ENCODE measurements at places on chromosomes 1 and 21.

GRCh38 chr21:38751379-38752050 lies 54.2 kb upstream of the ETS2 start:
- no peak for DNase-seq

GRCh38 chr1:151144474-151145303 lies 1.7 kb downstream of the SEMA6C start:
- DNase-seq, result no peak

DNA sequence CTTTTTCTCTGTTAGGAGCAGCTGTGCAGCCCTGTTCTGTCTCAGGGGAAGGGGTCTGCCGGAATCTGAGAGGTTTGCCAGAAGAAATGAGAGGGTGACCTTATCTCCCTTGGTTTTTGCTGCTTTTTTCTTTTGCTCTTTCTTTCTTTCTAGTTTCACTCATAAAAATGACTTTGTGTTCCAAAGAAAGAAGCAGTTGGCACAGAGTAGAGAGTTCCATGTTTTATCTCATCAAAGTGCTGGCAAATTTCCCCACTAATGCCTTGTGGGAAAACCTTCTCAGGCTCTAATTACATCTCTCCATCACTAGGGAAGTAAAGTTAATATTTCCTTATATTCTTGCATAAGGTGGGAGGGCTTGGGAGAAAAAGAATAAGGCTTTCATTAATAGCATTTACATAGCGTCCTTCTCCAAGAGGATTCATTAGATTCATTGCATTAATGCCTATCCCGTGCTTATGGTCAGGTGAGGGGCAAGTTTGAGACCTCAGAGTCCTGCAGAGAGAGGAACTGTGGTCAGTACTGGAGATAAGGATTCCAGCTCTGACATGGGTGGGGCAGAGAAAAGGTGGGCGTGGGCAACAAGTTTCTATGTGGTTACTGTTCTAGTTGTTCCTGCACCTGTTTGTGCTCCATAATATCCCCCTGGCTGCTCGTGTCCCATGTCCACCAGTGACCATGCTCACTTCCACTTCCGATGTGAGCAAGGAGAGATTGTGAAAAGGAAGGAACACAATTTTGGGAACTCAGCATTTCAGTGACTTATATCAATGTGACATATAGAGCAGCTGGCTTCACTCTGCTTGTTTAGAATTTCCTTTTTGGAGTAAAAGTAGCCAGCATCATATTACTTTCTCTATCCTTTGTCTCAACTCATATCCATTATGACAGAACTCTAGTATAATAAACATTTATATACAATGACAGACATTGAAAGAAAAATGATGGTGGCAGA lies 79.5 kb downstream of the DISC1 start:
- DNase-seq, result no peak

- DNase-seq, result no peak
These were observed 2.9 kb downstream of the PAX7 start for GRCh38 chr1:18633422-18634155.

DNA sequence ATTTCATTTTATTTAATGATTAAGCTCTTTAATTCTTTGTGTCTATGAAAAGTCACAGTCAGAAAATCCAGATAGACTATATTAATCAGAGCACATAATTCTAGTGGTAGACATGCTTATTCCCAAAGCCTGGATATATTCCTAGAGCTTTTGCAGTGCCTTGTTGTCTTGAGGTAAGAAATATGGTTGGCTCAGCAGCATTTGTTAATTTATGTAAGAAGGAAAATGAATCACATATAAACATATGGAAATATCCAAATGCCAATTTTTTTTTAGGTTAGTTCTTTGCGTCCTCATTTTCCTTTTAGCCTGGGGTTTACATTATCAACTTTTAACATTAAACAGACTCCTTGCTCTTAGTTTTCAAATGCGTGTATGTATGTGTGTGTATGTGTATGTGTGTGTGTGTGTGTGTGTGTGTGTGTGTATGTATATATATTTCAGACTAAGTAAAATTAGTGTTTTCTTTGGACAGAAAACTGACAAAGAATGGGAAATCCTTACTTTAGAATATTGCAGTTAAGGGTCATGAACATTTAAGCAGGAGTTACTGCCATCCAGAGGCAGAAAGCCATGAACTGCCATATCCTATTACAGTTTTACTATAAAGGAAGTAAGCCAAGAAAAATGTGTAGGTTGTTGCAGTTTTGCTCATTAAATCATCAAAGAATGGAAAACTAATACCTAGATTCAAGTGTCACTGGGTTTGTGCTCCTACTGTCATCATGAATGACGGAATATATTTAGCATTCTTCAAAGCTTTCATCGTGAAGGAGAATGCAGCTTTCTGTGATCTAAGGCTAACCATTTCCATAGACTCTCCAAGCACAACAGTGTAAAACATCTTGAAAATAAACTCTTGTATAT lies 477.1 kb upstream of the NR5A2 start:
- no peak for DNase-seq
